Thyroid gland (tissue), 4 donors: ENCODE measurements at places on chromosomes 7 and 10. TPM values are rescaled to one million over a fixed set of nuclear protein-coding genes. Genes with fewer than 3 reads are reported as not detected.

DNA sequence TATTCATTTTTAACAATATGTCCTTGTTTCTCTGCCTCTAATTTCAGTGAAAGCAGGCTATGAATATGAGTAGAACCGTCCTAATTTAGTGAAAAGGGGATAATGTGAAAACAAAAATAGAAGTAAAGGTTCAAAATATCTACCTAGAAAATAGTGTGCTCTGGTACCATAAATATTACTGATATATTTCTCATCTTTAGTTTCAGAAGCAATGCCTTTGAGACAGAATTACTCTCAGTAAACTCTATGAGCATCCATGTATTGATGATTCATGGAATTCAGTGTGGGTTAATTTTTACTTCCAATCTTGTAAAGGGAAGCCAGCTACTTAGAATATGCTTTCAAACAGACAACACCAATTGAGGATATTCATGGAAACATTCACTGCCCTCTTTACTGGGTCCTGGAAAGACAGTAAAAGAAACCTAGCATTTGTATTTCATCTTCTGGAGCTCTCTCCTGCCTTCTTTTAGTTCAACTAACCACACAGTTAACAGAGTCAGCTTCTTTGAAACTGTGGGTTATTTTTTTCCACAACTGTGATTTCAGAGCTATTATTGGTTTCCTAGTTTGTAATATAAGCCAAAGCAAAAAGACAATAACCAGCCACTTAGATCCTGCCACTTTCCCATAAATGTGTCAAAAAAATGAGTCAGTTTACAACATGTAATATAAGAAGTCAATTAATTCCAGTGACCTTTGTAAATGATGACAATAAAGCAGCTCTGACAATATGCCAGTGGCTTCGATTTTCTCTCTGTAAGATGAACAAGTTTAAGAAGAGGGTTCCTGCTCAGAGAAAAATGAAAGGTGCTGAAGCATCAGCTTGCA is 1.7 kb downstream of the LRRN3 start:
- DNase-seq, result no peak
- H3K27me3 ChIP-seq, result no peaks in the 10 kb centered on the region
- H3K27ac ChIP-seq, result no peak overlapping the region

GRCh38 chr10:114764656-114765055 is 56.9 kb upstream of the FHIP2A start:
- H3K4me1 ChIP-seq, result peaks cover 13% of the 10 kb centered on the region
- no peaks in the 10 kb centered on the region for H3K27me3 ChIP-seq
- DNase-seq, result no peak
- no peak overlapping the region for H3K27ac ChIP-seq

DNA sequence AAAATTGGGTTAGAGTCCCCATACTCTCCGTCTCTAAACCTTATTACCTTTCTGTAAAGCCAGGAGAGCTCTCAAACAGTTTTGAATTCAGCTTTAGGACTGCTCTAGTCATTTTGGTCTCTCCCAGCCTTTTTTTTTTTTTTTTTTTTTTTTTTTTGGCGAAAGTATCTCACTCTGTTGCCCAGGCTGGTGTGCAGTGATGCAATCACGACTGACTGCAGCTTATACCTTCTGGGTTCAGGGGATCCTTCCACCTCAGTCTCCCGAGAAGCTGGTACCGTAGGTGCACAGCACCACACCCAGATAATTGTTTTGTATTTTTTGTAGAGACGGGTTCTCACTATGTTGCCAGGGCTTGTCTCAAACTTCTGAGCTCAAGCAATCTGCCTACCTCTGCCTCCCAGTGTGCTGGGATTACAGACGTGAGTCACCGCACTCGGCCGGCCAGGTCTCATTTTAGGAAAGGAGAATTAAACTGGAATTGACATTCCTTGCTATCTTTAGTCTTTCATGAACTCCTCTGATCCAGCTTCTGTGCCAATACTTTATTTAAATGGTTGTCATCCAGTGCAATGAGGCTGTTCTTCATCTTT is 31.4 kb upstream of the RSU1 start:
- DNase-seq, result no peak
- H3K4me3 ChIP-seq, result no peak overlapping the region
- no peak overlapping the region for H3K27ac ChIP-seq
- no peaks in the 10 kb centered on the region for H3K36me3 ChIP-seq

The C10orf67 gene
- total RNA-seq, result 0.13 TPM

The TMEM236 gene
- total RNA-seq, result 0.21 TPM

The ADAM12 gene
- 0.20 TPM for total RNA-seq
